ACHN (cell line): ENCODE measurements at places on chromosomes 6 and 20.
A peak's percentile ranks its signal among the peaks of the same experiment; 100 is the strongest.

GRCh38 chr6:129583866-129584265 is 126.1 kb downstream of the ARHGAP18 start:
- DNase-seq, result no peak

DNA sequence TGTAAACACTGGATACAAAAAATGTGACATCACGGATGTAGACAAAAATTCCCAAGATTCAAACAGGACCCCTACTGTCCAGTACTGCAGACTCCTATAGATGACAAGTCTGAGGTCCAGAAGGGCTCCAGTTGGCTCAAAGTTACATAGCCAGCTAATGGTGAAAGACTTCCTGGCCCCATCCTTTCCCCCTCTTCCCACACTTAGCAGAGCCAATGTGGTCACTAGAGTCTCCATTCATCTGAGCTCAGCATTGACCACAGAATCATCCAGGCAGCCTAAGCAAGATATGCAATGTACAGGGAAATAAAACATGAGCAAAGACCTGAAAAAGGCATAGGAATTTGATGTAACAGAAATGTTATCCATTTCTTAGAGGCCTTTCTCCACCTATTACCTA is 180.5 kb downstream of the ADAT2 start:
- DNase-seq, result peak; percentile 1

DNA sequence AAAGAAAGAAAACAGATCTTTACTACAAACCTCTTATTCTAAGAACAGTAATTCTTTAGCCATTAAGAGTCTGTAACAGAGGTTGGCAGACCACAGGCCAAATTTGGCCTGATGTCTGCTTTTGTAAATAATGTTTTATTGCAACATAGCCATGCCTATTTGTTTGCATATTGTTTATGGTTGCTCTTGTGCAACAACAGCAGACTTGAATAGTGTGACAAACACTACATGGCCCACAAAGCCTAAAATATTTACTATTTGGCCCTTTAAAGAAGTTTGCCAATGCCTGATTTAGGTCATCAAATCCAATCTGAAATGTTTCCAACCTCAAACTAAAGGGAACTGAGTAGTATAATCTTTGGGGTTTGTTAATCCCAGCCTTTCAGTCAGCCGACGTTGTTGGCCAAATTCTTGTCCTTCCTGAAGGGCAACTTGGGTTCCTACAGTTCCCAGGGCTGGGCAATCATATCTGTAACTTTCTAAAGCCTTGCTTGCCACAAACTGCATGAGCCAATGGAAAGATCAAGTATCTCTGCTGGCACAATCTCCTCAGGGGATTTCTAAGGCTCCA is 33.9 kb upstream of the TBC1D20 start:
- DNase-seq, result no peak

GRCh38 chr6:142443532-142443931 is 141.7 kb downstream of the ADGRG6 start:
- no peak for DNase-seq

GRCh38 chr20:50336661-50337060 is 146.0 kb downstream of the CEBPB start:
- DNase-seq, result no peak

- no peak for DNase-seq
Measured at GRCh38 chr6:87334683-87335082, 5.6 kb upstream of the GJB7 start.
